IPS-NIHi11 (cell line): ENCODE measurements at places on chromosomes 5 and 9.
A peak's percentile ranks its signal among the peaks of the same experiment; 100 is the strongest.

- DNase-seq: no peak
Observed at GRCh38 chr5:104573949-104574709, 1011.5 kb upstream of the NUDT12 start.

- no peak for DNase-seq
Observed at GRCh38 chr5:169663537-169663936, 26.5 kb downstream of the DOCK2 start.

DNA sequence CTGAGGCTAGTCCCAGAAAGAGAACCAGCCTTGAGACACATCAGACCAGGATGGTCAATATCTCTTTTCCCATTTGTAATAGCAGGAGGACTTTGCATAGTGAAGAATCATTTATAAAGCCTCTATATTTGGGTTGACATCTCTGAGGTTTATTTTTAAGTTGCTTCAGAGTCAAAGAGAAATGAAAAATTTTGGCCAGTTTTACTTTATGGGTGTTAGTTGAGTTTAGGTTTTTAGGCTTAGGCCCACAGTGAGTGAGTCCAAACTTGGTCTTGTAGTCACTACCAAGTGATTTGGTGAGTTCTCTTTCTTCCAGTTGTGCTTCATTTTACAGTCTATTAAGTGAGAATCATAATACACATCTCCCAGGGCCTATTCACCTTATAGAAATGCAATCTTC lies 5.3 kb upstream of the MEF2C start:
- no peak for DNase-seq

GRCh38 chr5:79929095-79929494 lies 62.0 kb downstream of the MTX3 start:
- DNase-seq: no peak

DNA sequence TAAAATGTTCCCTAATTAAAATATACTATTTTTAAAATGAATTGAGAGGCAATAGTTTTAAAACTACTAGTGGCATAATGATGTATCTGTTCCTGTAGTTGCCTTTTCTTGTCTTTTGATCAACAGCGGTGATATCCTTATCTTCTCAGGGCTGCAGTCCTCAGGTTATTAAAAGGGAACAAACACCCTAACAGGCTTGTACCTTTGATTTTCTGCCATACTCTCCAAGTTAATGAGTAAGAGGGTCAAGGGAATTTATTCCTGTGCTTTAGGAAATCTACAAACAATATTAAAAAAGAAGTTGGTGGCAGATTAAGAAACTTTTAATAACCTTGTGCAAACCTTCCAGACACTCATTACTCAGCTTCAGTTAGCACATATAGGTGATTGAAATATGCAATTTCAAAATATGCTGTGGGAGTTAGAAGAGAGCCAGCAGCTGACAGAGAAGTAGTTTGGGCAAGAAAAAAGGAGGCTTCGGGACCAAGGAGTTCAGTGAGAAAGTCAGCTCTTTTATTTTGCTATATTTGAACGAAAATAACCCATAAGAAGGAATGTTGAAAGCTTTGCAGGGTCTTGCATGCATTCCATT lies 81.0 kb upstream of the TLE4 start:
- no peak for DNase-seq

GRCh38 chr9:35452481-35452880 lies 37.4 kb upstream of the RUSC2 start:
- no peak for DNase-seq

GRCh38 chr5:31218978-31219377 lies 25.5 kb downstream of the CDH6 start:
- no peak for DNase-seq

- DNase-seq: no peak
Observed at GRCh38 chr5:111720333-111720890, 36.6 kb downstream of the NREP start.

- no peak for DNase-seq
Observed at GRCh38 chr9:3698076-3698475, 172.3 kb upstream of the RFX3 start.

- DNase-seq: no peak
Observed at GRCh38 chr5:96814041-96814440, 6.3 kb upstream of the ERAP1 start.

- DNase-seq: no peak
Observed at GRCh38 chr5:132407970-132408369, 38.5 kb downstream of the SLC22A5 start.

- no peak for DNase-seq
Observed at GRCh38 chr5:40414922-40415321, 264.8 kb upstream of the PTGER4 start.

- DNase-seq: no peak
Observed at GRCh38 chr9:33686942-33687341, 108.4 kb upstream of the PRSS3 start.

GRCh38 chr5:31551878-31552277 lies 19.8 kb downstream of the C5orf22 start:
- DNase-seq: no peak

DNA sequence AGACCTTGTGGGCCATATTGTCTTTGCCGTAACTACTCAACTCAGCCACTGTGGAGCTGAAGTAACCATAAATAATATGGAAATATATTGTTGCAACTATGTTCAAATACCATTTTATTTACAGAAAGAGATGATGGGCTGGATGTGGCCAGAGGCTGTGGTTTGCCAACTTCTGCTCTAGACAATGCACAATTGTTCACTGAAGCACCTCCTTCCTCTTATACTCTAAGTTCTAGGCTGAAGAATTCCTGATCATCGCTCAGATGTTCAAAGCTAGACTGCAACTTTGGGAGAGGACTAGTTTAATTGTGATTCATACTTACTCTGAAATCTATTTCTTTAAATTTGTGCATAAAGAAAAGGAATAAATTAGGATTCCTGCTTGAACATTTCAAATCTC lies 245.0 kb downstream of the TAF11L14 start:
- no peak for DNase-seq

DNA sequence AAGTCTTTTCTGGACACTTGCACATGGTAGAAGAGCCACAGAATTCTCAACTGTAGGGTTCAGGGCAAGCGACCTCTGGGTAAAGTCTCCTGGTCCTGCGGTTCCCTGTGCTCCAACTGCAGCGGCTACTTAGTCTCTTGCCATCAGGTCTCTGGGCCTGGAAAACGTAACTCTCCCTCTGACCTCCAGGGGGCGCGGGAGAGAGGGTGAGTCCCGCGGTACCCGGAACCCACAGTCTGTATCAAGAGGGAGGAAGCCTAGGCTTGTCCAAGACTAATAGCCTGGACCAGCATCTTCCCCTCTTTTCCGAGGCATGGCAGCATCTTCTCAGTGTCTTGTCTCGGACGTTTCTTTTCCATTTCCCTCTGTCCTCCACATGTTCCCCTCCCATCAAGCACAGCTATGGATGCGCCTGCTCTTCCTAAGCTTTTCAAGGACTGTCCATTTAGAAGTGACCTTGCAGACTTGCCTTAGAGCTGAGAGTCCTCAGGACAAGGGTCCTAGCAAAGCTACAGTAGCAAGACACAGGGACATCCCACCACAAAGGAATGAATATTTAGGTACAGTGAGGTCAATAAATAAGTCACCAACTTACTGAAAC lies 59.3 kb downstream of the FSTL4 start:
- DNase-seq: peak; percentile 89

DNA sequence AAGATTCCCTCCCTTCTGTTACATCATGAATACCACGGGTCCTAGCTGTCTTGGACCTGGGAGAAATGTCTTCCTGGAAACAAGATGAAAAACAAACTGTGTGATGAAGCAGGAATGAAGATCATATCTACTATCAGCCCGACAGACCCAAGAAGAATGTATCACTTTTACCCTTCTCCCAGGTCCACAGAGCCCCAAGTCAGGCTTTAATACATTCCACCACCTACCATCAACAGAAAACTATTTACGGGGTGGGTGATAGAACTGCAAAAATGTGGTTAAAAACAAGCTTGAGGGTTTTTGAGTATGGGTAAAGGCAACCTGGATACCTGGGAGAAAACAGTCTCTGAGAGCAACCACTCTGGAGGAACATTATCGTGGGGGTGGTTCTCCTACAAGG lies 327.0 kb downstream of the TRIM32 start:
- no peak for DNase-seq

- peak; percentile 4 for DNase-seq
Observed at GRCh38 chr5:106171708-106172107, 1499.0 kb downstream of the EFNA5 start.

DNA sequence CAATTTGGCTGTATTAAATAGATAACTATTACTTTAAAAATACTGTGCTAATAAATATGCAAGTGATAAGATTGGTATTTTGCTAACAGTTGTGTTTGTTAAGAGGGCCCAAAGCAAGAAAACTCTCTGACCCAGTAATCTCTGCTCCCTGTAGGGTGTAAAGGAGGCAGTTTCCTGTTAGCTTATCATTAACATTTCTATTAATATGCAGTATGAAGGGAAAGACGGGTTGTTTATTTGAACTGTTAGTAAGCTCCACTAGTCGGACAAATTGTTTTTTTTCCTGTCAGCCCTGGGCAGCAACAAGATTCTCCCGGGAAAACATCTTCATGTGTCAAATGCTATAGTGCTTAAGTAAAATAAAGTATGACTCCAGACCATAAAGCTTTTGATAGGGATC lies 35.6 kb downstream of the ERP44 start:
- DNase-seq: no peak

- no peak for DNase-seq
Observed at GRCh38 chr9:109771796-109772531, 8.0 kb upstream of the PALM2AKAP2 start.

DNA sequence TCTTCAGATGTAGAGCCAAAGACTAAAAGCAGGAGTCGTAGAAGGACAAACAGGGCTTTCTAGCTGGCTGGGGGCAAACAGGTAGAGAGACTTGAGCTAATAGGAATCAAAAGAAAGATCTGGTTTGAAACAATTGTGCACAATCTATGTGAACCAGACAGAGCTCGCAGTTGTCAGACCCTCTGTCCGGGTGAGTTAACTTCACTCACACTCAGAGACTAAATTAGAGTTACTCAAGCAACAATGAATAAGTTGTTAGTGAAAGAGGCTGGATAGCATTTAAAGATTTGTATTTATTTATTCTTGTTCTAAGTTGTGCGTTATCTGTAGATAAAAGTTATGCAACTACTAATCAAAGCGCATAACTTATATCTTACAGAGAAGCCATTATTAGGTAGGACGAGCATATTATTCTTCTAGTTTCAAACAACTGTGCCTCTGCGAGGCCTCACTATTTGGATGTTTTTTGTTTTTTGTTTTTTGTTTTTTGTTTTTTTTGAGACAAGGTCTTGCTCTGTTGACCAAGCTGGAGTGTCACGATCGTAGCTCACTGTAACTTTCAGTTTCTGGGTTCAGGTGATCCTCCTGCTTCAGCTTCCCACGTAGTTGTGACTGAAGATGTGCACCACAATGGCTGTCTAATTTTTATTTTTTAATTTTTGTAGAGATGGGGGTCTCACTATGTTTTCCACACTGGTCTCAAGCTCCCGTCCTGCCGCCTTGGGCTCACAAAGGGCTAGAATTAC lies 13.2 kb upstream of the LNPEP start:
- DNase-seq: no peak

DNA sequence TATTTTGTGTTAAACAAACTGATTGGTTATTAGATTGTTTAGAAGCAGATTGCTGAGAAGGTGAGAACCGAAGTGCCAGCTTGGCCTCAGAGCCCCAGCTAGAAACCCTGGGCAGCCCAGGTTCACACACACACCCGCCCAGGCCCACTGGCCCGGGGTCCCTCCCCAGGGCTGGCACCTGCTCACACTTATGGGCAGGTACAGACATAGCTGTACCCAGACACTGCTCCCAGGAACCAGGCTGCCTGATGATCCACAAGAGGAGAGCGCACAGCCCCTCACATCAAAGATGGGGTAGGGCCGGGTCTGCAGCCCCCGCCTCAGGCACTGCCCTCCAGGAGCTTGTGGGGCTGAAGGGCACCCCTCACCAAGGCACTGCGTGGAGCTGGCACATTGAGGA lies 33.2 kb downstream of the HK3 start:
- no peak for DNase-seq

DNA sequence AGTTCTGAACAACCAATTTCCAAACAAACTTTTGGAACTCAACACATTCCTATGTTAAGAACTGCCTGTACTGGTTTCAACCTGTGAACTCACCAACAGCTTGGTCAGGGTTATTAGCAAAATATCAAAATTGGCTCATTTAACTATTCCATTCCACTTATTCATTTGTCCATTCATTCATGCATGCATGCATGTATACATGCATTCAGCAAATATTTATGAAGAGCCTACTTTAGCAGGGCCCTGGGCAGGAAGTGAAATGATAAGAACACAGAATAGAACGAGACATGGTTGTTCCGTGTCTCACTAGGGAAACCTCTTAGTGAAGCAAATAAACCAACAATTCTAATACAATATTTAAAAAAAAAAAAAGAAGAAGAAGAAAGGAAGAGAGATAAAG lies 107.4 kb downstream of the GLIS3 start:
- DNase-seq: no peak

- no peak for DNase-seq
Observed at GRCh38 chr5:111682121-111682520, 74.9 kb downstream of the NREP start.

DNA sequence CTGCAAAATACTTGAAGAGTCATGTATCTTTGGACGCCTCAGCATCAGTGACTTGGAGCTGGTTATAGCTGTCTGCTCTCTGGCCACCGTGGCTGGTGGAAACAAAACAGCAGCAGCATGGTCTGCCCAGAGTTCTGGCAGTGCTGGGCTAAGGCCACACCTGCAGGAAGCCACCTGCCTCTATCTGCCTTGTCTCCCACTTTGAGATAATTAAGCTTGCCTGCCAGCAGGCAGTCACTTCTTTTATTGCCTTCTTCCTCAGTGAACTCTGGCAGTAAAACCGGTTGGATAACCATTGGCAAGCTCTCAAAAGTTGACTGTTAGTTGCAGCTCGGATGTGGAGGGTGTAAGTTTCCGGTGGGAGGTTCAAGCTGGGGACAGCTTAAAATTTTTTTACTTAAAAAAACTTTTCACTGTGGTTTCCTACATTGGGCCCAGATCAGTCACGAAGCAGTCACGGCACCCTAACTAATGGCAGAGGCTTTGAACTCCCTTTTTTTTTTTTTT lies 4.9 kb downstream of the SMIM3 start:
- peak; percentile 53 for DNase-seq

- DNase-seq: no peak
Observed at GRCh38 chr5:136729901-136730355, 364.6 kb upstream of the TRPC7 start.

GRCh38 chr5:68818057-68818695 lies 275.6 kb upstream of the SLC30A5 start:
- peak; percentile 44 for DNase-seq

- no peak for DNase-seq
Observed at GRCh38 chr9:135827866-135828580, 79.3 kb downstream of the CAMSAP1 start.

GRCh38 chr5:134459010-134459403 lies 47.3 kb upstream of the CDKN2AIPNL start:
- DNase-seq: no peak

GRCh38 chr9:76985581-76985980 lies 33.9 kb upstream of the FOXB2 start:
- DNase-seq: no peak

DNA sequence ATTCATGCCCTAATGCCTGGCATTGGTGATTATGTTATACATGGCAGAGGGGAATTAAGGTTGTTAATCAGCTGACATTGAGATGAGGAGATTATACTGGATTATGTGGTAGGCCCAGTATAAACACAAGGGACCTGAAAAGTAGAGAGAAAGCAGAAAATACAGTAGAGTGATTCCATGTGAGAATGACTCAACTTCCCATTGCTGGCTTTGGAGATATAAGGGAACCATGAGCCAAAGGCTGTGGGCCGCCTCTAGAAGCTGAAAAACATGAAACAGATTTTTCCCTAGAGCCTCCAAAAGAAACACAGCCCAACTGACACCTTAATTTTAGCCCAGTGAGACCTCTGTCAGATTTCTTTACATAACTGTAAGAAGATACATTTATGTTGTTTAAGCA lies 65.0 kb upstream of the CTXN3 start:
- no peak for DNase-seq

- no peak for DNase-seq
Observed at GRCh38 chr9:93188426-93189368, 4.8 kb downstream of the WNK2 start.
